Kasumi-1 (cell line): ENCODE measurements at places on chromosomes 12 and 14.

DNA sequence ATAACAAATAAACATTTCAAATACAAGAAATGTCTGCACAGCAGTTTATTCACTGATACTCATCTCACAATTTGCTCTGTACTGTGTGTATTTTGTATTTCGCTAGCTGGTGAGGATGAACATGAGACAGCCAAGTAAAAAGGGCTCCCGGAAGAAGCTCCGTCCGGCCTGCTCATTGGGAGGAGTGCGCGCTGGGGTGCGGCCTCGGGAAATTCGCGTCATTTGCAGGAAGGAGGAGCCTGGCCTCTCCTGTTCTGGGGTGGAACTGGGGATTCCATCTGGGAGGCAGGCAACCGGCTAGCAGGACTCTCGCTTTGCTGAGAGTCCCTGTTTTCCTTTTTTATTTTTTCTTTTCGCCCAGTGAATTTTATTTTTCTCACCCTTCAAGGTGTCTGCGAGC lies 368.4 kb upstream of the TMEM132C start:
- no peak for DNase-seq

DNA sequence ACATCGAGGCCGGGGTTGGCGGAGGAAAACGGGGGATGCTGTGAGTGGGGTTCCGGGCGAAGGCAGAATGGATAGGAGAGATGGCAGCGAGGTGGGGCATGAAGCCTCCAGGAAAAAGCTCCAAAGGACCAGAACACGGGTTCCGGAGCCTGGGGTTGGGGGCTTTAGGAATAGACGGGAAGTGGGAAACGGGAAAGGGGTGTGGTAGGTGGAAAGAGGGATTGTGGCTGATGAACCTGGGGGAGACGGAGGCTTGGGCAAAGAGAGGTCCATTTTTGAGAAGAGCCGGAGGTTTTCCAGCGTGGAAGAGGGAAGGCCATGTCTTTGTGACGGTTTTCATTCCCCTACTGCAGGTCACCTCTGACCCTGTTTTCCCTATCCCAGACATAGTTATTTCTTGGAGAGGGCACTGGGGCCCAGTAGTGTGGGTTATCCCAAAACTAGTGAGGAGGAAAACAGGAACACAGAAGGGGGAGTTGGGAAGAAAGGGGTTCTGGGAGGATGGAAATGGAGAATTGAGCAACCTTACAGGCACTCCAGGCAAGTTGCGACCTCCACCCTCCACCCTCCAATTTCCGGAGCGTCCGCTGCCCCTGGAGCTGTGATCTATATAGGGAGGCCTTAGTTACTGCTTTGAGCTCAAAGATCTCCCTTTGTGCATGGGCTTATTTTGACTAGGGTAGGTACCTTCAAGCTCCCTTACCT lies 1.1 kb downstream of the ATN1 start:
- no peak for DNase-seq

GRCh38 chr12:75646329-75647210 lies 135.2 kb upstream of the KRR1 start:
- no peak for DNase-seq

- DNase-seq = no peak
Observed at GRCh38 chr14:70064136-70064865, 124.5 kb downstream of the SLC8A3 start.

DNA sequence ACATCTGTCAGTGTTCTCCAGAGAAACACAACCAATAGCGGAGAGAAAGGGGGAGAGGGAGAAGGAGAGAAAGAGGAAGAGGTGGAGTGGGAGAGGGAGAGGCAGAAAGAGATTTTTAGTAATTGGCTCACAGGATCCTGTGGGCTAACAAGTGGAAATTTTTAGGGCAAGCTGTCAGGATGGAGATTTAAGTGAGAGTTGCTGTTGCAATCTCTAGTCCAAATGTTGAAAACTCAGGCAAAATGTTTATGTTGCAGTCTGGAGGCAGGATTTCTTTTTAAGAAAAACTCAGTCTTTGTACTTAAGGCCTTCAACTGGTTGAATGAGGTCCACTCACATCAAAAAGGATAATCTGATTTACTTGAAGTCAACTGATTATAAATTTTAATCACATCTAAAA lies 12.5 kb upstream of the GLIPR1L2 start:
- no peak for DNase-seq

GRCh38 chr14:30678926-30679431 lies 56.9 kb downstream of the SCFD1 start:
- DNase-seq = no peak

DNA sequence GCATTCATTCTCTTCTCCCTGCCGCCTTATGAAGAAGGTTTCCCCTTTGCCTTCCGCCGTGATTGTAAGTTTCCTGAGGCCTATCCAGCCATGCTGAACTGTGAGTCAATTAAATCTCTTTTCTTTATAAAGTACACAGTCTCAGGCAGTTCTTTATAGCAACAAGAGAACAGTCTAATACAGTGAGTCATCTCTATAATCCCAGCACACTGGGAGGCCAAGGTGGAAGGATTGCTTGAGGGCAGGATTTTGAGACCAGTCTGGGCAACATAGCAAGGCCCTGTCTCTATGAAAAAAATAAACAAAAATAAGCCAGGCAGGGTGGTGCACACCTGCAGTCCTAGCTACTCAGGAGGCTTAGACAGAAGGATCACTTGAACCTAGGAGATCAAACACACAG lies 259.9 kb downstream of the CEP128 start:
- no peak for DNase-seq

GRCh38 chr12:31517994-31518393 lies 72.9 kb downstream of the DENND5B start:
- DNase-seq = no peak
